Suppressor macrophage treated with lipopolysaccharide for 4 hours (primary cell): ENCODE measurements at places on chromosomes 2 and 18.

DNA sequence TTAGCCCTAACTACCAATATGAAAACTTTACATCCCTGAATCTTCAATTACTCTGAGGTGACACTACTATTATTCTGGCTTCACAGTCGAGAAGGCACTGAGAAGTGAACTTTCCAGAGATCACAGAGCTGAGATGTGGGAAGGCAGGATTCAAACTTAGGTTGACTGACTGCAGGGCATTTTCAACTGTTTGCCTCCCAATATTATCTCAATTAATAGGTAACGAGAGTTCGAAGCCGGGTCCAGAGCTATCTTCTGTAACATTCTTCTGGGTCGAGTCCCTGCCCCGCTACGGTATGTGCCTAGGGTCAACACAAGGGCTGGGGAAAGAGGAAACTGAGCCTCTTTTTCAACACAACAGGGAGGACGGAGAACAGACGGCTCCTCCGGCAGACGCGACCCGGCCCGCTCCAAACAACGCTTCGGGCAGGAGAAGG, 740 bp downstream of the CHMP3 start:
- DNase-seq = no peak

- peak; percentile 11 for DNase-seq
Observed at GRCh38 chr2:218981881-218982585, 3.0 kb downstream of the FEV start.

GRCh38 chr2:42756966-42757513, 6.9 kb downstream of the OXER1 start:
- no peak for DNase-seq

DNA sequence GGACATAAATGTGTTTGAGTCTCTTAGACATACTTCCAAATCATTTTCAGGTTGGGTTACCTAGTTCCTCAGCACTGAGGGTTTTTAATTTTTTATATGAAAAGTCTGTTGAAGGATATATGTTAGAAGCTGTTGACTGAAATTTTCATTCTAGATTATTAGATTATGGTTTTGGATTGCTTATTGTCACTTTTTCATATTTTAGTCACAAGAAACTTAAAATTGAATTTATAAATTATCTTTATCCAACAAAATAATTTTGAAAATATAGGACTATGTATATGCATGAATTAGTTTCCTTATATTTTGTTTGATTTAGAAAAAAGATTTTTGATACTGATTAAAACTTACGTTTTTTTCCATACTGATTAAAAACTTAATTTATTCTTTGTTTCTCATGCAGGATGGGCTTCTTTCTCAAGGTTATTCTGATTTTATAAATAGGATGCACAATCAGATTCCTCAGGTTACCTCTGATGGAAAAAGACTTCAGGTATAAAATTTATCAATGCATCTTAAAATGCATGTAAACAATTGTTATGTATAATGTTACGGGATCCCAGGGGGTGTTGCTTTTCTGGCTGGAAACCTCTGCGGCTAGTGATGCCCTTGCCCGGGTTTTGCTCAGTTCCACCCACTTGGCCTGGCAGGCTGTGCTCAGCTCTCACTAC, 26.2 kb downstream of the DDX1 start:
- no peak for DNase-seq
